OCI-LY7 (cell line): ENCODE measurements at places on chromosomes 5 and 9. TPM values are rescaled to one million over a fixed set of nuclear protein-coding genes. Genes with fewer than 3 reads are reported as not detected.

- no peak for DNase-seq
Measured at GRCh38 chr5:35879649-35880048, 23.0 kb downstream of the IL7R start.

- no peak for DNase-seq
Measured at GRCh38 chr5:169991115-169991869, 11.0 kb upstream of the INSYN2B start.

DNA sequence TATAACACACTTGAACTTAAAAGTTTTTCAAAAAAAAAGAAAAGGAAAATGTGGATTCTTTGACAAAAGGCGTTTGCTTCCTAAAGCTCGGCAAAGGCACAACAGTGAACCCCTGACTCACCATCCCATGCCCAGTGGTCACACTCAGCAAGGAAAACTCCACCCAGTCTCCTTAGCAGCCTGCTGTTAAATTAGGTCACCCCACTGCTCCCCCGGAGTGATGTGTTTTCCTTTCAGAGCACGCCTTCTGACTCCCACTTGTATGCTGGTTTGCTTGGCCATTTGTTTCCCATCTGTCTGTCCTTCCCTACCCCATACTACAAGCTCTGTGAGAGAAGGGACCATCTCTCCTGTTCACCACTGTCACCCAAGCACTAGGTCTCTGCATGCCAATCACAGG, 23.8 kb downstream of the RETREG1 start:
- DNase-seq = no peak

- DNase-seq = no peak
Measured at GRCh38 chr5:107322936-107323335, 347.8 kb downstream of the EFNA5 start.

- no peak for DNase-seq
Measured at GRCh38 chr5:137610598-137610997, 111.5 kb upstream of the SPOCK1 start.

GRCh38 chr5:61256474-61256873, 75.6 kb upstream of the ZSWIM6 start:
- DNase-seq = no peak

The JAKMIP2 gene
- total RNA-seq = 14.0 and 14.5 TPM in 2 replicates
